T-helper 9 cell (primary cell): ENCODE measurements at places on chromosomes 4 and X.

DNA sequence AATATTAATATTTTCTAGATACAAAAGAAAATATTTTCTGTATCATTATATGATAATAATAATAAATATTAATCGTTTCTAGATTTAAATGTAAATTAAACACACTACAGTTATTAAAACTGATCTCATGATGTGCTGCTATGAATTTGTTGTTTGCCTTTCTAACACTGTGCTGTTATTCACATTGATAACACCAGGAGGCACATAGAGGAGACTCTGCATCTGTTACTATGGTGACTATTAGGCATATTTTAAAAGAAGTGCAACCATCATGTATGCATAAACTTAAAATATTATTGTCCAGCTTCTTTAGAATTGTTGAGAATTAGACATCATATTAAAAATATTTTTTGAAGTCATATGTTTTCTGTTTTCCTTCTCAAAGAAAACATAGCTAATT lies 11.8 kb upstream of the PDGFC start:
- DNase-seq: no peak

DNA sequence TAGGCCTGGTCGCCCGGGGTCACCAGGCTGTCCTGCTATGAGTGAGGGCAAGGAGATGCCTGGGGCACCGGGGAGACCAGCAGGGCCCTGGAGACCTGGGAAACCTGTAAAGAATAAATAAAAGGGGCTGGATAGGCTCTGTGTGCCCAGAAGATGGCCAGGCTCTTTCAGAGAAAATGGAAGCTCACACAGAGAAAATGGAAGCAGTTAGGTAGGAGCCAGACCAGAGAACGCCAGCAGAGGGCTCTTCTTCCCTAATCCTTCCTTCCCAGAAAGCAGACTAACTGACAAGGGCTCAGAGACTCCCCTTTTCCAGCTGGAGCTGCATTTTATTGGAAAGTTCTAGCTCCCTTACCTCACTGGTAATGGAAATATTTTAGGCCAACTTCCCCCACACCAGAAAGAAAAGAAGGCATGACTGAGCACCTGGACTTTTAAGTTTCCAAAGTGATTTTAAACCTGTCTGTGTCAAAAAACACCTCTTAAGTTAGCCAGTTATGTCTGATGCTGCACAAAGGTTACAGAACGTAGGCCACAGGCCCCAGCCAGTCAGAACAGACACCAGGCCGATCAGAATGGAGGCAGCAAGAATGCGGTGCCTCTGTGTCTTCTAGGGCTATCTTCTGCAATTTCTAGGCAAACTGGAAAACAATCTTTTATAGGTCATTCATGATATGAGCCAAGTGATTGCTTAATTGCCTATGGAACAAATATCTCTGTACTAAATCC lies 74.0 kb downstream of the ATG4A start:
- DNase-seq: no peak

- no peak for DNase-seq
These were observed 95.5 kb downstream of the TENM3 start for GRCh38 chr4:182338746-182339145.

GRCh38 chr4:165991325-165992180 lies 118.5 kb downstream of the TLL1 start:
- DNase-seq: no peak

DNA sequence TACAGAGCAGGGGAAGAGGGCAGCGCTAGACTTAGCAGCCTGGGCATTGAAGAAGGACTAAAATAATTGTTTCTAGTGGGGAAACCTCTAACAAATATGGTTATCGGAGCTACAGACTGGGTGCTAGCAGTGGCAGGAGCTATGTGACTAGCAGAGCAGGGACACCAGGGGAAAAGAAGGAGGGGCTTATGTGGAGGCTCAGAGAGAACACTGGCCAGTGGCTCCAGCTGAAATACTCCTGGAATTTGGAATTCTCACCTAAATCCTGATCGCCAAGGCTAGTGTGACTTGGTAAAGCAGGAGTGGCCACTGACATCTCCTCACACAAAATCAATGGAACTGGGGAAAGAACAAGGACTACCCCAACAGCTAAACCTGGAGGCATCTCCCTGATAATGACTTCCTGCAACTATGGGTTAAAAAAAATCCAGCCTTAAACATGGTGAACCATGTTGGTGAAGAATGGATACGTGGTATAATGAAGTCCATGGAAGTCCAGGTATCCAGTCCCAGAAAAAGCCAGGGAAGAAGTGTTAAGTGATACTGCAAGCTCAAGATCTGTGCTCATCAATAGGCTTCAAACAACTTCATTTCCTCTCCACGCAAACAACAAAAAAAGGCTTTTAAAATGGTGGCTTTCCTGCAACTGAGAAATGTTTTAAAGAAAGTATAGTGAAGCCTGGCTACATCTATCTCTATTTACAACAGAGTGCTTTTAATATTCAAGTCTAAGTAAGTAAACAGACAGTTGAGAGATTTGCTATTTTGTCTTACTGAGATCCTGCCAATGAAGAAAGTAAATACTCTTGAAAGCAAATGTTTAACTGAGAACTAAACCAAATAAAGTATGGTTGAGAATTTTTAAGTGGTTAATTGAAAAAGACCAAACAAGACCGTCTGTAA lies 1.8 kb downstream of the TAPT1 start:
- no peak for DNase-seq

DNA sequence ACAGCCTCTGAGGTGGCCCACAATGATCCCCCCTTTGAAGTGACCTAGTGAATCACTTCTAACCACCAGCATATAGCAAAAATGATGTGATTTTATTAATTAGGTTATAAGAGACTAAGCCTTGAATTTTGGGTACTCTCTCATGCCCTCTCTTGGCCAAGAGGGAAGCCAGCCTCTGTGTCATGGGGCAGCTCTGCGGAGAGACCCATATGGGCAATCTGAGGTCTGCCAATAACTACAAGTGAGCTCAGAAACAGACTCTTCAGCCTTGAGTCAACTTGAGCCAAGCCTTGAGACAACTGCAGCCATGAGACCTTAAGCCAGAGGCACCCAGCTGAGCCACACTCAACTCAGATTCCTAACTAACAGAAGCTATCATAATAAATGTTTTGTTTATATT lies 45.7 kb downstream of the MANBA start:
- DNase-seq: no peak

GRCh38 chrX:99939883-99940232 lies 470.2 kb downstream of the PCDH19 start:
- no peak for DNase-seq

DNA sequence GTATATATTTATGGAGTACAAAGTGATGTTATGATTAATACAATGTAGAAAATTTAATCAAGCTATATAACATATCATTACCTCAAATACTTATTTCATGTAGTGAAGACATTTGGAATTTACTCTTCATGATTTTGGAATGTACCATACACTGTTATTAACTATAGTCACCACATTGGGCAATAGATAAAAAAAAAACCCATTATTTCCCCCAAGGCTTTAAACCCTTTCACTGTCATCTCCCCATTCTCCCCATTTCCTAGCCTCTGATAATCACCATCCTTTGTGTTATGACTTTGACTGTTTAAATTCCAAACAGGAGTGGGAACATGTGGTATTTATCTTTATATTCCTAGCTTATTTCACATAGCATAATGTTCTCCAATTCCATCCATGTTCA lies 2189.1 kb upstream of the AGA start:
- DNase-seq: no peak

DNA sequence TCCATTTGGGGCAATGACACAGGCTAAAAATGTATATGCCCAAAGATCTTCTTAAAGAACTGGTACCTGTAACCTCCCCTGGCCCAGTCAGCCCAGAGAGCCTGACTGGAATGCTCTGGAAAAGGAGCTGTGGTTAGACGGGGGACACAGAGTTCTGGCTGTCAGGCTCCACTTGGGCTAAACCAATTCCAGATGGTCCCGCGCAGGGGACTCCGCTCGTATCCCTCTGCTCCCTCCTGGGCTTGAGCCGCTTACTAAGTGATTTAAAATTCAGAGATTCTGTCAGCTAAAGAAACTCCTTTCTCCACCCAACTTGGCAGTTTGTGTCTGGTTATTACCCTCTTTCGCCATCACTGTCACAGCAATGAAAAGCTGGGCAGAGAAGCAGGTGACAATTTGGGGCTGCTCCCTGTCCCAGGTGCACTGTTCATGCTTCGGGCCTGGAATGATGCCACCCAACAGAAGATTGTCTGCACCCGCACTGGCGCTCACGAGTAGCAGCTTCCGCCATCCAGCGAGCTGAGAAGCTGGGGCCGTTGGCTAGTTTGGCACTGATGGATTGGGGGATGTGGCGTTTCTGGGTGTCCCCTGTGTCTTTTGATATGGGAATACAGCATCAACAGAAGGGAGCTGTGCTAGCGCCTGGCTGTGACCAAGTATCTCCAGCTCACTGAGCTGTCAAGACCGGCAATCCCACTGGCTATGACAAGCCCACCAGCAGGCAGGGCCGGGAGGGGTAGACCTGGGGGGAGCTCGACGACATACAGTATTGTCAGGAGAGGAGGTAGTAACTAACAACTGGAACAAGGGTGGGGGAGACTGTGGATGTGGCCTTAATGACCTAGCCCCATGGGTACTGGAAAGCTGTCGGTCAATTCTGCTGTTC lies 6.7 kb upstream of the IRAK1 start:
- no peak for DNase-seq
